Mesothelial cell of epicardium (in vitro differentiated cells): ENCODE measurements at places on chromosomes 5 and 9. TPM values are rescaled to one million over a fixed set of nuclear protein-coding genes. Genes with fewer than 3 reads are reported as not detected.

DNA sequence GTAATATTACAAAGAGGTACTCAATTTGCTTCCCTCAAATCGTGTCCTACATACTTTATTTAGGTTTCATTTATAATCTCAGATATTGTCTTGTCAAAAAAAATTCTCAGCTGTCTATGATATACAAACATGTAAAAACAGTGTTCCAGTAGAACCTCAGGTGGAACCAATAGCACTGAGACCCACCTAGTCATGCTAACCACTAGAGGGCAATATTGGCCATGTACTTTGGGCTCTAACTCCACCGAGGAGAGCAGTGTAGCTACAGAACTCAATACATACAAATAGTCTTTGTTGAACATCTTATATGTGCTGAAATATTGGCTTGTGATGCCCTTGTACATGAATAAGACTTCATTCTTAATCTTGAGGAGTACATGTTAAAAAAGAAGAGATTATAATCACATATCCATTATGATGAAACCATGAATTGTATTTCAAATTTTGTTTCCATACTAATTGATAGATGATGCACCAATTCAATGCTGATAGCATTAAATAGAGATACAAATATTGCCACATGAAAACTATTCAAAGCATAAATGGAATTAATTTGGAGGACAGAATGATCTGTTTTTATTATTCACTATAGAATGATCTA lies 71.2 kb upstream of the CNTLN start:
- no peaks in the 10 kb centered on the region for H3K27me3 ChIP-seq
- H3K36me3 ChIP-seq: no peaks in the 10 kb centered on the region
- no peak overlapping the region for H3K27ac ChIP-seq
- H3K4me1 ChIP-seq: no peaks in the 10 kb centered on the region

DNA sequence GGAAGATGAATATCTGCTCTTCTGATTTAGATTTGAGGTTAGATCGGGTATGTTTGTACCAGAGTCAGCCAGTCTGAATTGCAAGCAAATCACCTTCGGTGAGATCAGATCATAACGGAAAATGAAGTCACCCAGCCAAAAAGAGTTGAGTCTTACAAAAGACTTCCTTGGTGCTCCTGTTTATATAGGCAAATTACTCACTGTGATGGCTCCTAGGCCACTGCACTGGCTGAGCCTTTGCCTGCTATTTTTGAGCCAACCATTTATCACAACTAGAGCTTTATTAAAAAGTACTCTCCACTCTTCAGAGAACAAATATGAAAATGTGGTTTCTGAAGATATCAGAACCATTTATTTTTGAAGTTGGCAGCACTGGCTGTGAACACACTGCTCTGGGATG lies 277.7 kb upstream of the PCSK5 start:
- DNase-seq: no peak
- no peaks in the 10 kb centered on the region for H3K36me3 ChIP-seq
- H3K27me3 ChIP-seq: peaks cover 69% of the 10 kb centered on the region
- H3K4me1 ChIP-seq: peaks cover 35% of the 10 kb centered on the region

- no peaks in the 10 kb centered on the region for H3K36me3 ChIP-seq
- DNase-seq: no peak
- H3K4me3 ChIP-seq: no peak overlapping the region
Observed at GRCh38 chr9:76374783-76375559, 19.3 kb downstream of the RFK start.

- H3K4me3 ChIP-seq: no peak overlapping the region
- H3K36me3 ChIP-seq: no peaks in the 10 kb centered on the region
- peaks cover 7% of the 10 kb centered on the region for H3K27me3 ChIP-seq
- H3K27ac ChIP-seq: no peak overlapping the region
- DNase-seq: no peak
- peaks cover 1% of the 10 kb centered on the region for H3K4me1 ChIP-seq
Observed at GRCh38 chr5:177103523-177104253, 17.0 kb downstream of the FGFR4 start.

GRCh38 chr9:131330814-131331600 lies 41.5 kb downstream of the PLPP7 start:
- peaks cover 11% of the 10 kb centered on the region for H3K4me1 ChIP-seq
- no peak for DNase-seq
- no peaks in the 10 kb centered on the region for H3K36me3 ChIP-seq
- H3K27me3 ChIP-seq: no peaks in the 10 kb centered on the region
- H3K27ac ChIP-seq: no peak overlapping the region

DNA sequence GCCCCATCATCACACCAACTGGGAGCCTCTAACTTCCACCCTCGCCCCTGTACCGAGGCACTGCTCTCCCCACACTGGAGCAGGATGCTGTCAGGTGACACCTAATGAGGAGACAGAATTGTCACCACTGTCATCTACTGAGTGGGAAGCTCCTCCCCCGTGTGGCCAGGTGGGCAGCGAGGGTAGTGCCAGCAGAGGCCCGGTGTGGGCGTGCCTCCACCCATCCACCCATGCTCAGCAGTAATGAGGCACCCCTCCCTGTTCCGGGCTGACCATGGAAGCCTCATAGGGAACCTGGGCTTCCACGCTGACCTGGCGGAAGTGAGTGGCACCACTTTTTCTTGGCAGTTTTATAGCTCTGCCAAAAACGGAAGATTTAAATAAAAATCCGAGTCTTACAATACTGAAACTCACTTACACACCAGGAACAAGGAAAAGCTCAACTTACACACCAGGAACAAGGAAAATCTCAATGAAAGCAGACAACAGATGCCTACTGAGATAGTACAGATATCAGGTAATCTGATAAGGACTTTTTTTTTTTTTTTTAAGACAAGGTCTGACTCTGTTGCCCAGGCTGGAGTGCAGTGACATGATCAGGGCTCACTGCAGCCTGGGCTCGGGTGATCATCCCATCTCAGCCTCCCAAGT lies 30.6 kb upstream of the ASS1 start:
- H3K27ac ChIP-seq: no peak overlapping the region
- no peak overlapping the region for H3K4me3 ChIP-seq
- DNase-seq: no peak

DNA sequence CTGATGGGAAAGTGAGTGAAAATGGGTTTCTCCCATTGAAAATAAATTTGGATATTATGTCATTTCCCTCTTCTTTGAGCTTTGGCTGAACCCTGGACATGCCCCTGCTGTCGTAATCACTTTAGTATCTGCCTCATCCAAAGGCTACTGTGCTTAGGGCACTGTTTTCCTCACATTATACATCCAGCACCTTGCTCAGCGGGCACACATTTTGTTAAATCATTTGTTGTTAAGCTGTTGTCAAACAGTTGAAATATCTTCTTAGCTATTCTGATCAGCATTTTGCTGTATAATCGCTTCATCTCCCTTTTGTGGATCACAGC lies 352.7 kb upstream of the CD180 start:
- no peak overlapping the region for H3K4me3 ChIP-seq
- DNase-seq: no peak
- H3K4me1 ChIP-seq: peaks cover 7% of the 10 kb centered on the region

DNA sequence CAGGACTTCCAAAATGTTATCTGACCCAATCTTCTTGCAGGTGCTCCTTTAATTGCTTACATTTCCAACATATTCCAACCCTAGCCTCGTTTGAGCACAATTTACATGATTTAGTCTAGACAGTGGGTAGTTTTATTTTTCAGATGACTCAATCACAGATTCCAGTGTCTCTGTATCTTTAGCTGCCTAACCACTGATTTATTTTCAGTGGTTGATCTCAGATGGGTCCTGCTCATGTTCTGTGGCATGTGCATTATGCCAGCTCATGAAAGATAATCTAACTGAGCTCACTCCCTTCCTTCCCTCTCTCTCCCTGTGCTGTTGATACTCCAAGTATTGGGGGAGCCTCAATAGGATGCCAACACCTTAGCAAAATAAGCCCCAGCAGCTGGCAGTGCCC lies 106.1 kb upstream of the ICE1 start:
- DNase-seq: no peak
- peak overlapping the region; percentile 8 for H3K27ac ChIP-seq
- H3K27me3 ChIP-seq: no peaks in the 10 kb centered on the region
- no peak overlapping the region for H3K4me3 ChIP-seq
- peaks cover 64% of the 10 kb centered on the region for H3K4me1 ChIP-seq

GRCh38 chr5:107363768-107364167 lies 307.0 kb downstream of the EFNA5 start:
- DNase-seq: no peak
- no peaks in the 10 kb centered on the region for H3K27me3 ChIP-seq
- H3K4me1 ChIP-seq: peaks cover 14% of the 10 kb centered on the region
- H3K36me3 ChIP-seq: no peaks in the 10 kb centered on the region

- H3K4me1 ChIP-seq: peaks cover 3% of the 10 kb centered on the region
- H3K4me3 ChIP-seq: no peak overlapping the region
- peaks cover 39% of the 10 kb centered on the region for H3K27me3 ChIP-seq
- H3K27ac ChIP-seq: no peak overlapping the region
Observed at GRCh38 chr5:77936365-77936693, 160.2 kb upstream of the TBCA start.

GRCh38 chr5:90981821-90982220 lies 401.3 kb downstream of the ARRDC3 start:
- H3K27me3 ChIP-seq: peaks cover 56% of the 10 kb centered on the region
- no peak overlapping the region for H3K27ac ChIP-seq
- DNase-seq: no peak
- H3K4me1 ChIP-seq: peaks cover 16% of the 10 kb centered on the region
- H3K36me3 ChIP-seq: peaks cover 1% of the 10 kb centered on the region

DNA sequence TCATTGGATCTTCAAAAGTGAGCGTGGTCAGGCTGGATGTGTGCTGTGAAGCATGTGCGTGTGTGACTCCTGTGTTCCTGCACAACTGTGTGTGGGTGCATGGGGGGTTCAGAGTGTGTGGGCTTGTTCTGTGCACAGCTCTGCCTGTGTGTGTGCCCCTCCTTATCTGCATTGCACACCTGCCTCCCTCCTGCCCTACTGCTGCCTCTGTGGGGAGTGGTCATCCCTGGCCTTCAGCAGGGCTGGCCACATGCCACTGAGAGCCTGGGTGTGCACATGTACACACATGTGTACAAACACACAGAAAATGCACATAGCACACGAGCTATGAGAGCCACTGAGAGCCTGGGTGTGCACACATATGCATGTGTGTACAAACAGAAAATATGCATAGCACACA lies 92.1 kb downstream of the CACNA1B start:
- H3K4me1 ChIP-seq: peaks cover 4% of the 10 kb centered on the region
- peak; percentile 4 for DNase-seq
- H3K27me3 ChIP-seq: no peaks in the 10 kb centered on the region
- H3K36me3 ChIP-seq: no peaks in the 10 kb centered on the region
- no peak overlapping the region for H3K27ac ChIP-seq

- no peak for DNase-seq
- H3K4me1 ChIP-seq: peaks cover 20% of the 10 kb centered on the region
- H3K4me3 ChIP-seq: no peak overlapping the region
- peaks cover 81% of the 10 kb centered on the region for H3K27me3 ChIP-seq
- H3K27ac ChIP-seq: no peak overlapping the region
Observed at GRCh38 chr5:8906303-8906967, 639.4 kb downstream of the SEMA5A start.

DNA sequence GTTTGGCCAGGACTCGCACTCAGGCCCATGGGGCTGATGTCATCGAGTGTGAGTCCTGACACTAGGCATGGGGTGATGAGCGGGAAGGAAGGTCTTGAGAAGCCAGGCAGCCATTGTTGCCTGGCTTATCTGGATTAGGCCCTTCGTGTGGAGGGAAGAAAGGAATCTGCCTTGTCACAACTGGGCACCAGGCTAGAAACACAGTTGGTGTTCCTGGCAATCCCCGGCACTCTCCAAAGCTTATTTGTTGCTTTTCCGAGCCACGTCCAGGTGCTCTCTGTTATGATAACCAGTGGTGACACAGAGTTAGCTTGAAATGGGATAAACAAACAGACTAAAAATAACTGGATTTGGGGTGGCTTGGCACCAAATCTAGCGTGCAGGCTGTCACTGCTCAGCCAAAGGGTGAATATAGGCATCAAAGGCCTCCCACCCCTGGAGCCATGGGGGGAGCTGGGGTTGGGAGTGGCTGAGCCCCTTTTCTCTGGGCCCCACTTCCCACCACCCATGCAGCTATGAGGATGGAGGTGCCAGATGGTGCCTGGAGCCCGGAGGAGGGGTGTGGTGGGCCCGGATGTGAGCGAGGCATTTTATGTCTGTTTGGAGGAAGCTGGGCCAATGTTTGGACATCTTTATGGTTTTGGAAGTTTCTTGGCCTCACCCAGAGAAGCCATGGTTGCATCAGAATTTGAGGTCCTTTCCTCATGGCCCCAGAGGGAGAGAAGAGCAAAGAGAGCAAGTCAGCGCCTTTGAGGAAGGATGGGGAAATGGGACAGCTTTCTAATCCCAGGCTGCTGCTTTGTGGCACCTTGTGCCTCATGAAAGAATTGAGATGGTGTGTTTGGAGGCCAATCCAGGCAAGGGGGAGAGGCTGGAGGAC lies 98.0 kb upstream of the PITX1 start:
- H3K4me1 ChIP-seq: peaks cover 10% of the 10 kb centered on the region
- peaks cover 20% of the 10 kb centered on the region for H3K27me3 ChIP-seq
- H3K27ac ChIP-seq: no peak overlapping the region
- H3K4me3 ChIP-seq: no peak overlapping the region

DNA sequence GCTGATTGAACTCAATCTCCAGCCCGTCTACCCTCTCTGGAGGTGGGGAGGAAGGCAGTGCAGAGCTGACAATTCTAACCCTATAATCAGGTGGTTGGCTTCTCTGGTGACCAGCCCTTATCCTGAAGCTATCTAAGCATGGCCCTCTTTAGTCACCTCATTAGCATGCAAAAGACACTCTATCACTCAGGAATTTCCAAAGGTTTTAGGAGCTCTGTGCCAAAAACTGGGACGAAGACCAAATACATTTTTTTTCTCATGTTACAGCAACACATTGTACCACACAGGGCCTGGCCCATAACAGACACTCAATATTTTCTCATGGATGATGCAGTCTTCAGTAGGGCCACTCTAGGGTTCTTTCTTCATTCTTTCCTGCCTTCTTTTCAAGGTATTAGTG lies 118.8 kb upstream of the VLDLR start:
- peaks cover 8% of the 10 kb centered on the region for H3K36me3 ChIP-seq
- no peak overlapping the region for H3K27ac ChIP-seq
- H3K27me3 ChIP-seq: no peaks in the 10 kb centered on the region
- no peak for DNase-seq
- H3K4me3 ChIP-seq: no peak overlapping the region

GRCh38 chr9:114426046-114426948 lies 38.5 kb upstream of the AKNA start:
- H3K27me3 ChIP-seq: no peaks in the 10 kb centered on the region
- H3K27ac ChIP-seq: no peak overlapping the region
- no peak overlapping the region for H3K4me3 ChIP-seq
- peaks cover 4% of the 10 kb centered on the region for H3K36me3 ChIP-seq
- no peaks in the 10 kb centered on the region for H3K4me1 ChIP-seq
- DNase-seq: no peak

DNA sequence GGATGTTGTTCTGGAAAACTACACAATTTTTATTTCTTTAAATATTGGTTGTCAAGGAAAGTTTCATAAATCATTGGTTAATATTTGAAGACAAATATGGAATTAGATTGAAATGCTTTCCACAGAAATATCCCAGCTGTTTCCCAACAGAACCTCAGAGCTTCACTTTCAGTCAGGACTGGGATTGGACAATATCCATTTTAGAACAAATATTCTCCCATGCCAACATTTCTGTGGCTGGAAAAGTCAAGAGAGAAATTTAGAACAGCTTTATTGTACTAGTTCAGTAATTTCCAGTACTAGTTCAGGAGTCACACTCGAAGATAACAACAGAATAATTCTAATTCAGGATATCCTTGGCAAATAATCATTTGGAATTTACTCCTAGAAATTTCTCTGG lies 116.1 kb upstream of the TUT7 start:
- H3K27ac ChIP-seq: no peak overlapping the region
- peaks cover 23% of the 10 kb centered on the region for H3K4me1 ChIP-seq
- H3K27me3 ChIP-seq: no peaks in the 10 kb centered on the region
- no peak for DNase-seq
- H3K4me3 ChIP-seq: no peak overlapping the region

Gene ADGRD2
- total RNA-seq: 0.62 to 0.78 TPM (median 0.63 TPM) in 3 replicates

Gene PCDHA5
- total RNA-seq: 3.6 to 3.7 TPM (median 3.6 TPM) in 3 replicates

Gene LYRM7
- total RNA-seq: 5.4 to 8.6 TPM (median 6.3 TPM) in 3 replicates

Gene PHF24
- 0.62 to 0.99 TPM (median 0.83 TPM) in 3 replicates for total RNA-seq

Gene CCDC192
- 1.8 to 2.1 TPM (median 2.0 TPM) in 3 replicates for total RNA-seq
